GM13977 (cell line): ENCODE measurements at places on chromosomes 12 and 14.

GRCh38 chr12:107058190-107058589 lies 35.2 kb downstream of the CRY1 start:
- no peak for DNase-seq

- no peak for DNase-seq
These were observed 93.5 kb downstream of the PLEKHA5 start for GRCh38 chr12:19223018-19223417.

GRCh38 chr14:104870368-104871144 lies 5.5 kb downstream of the CEP170B start:
- no peak for DNase-seq

DNA sequence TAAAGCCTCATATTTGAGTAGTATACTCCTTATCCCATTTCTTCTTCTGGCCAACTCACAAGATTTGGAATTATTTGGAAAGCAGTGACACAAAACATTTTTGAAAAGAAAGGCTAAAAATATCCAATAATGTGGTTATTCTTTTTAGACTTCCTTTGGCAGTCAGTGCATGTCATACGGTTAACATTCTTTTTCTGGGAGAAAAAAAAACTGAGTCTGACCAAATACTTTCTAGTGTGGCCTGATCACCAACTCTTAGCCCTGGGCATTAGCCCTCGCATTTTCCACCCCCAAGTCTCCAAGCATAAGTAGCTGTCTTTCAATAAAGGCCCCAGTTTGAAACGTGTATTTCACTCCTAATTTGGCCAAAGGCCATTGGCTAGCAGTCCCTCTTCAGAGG lies 5.9 kb downstream of the RASSF3 start:
- no peak for DNase-seq

DNA sequence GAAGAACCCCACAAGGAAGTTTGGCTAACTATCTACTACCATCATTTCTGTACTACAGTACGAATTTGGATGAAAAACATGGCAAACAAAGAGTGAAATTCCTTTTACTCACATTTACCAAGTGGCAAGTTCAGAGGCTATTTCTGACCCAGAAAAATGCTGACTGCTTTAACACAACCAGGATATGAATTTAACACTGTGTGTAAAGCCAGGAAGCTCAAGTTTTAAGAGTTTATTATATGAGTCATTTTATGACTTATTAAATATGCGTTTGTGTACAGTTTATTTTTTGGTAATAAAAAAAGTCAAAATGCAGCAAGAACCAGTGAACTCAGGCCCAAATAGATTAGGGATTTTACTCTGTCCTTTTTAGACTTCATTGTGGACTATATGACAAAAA lies 58.4 kb upstream of the STAC3 start:
- no peak for DNase-seq

GRCh38 chr14:61343991-61344405 lies 22.6 kb downstream of the PRKCH start:
- no peak for DNase-seq

GRCh38 chr14:55556929-55557623 lies 22.9 kb upstream of the KTN1 start:
- no peak for DNase-seq

GRCh38 chr14:21081521-21082142 lies 11.5 kb downstream of the ARHGEF40 start:
- no peak for DNase-seq

DNA sequence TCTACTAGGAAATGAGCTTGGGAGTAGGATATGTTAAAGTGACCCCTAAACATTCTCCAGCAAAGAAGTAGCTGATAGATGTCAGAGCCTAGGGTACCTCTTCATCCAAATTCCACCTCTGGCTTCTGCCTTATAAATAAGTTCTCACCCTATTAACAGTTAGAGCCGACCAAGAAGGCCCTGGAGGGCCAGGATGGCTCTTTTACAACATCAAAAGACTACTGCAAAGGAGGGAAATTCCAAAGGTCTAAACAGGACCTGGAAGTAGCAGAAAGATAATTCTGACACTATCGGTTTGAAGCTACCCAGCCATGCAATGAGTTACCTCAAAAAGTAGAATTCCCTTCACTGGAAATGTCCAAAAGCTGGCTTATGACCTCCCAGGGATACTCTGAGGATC lies 90.0 kb downstream of the PPM1H start:
- no peak for DNase-seq

GRCh38 chr14:35835208-35835982 lies 9.3 kb downstream of the BRMS1L start:
- DNase-seq = no peak
